ENCODE measurements at places on chromosomes 4 and X.

- no peak for DNase-seq
Observed at GRCh38 chr4:119933606-119934005, 133.0 kb downstream of the MAD2L1 start.

GRCh38 chrX:103258275-103258674, 3.3 kb upstream of the TCEAL8 start:
- DNase-seq: no peak

DNA sequence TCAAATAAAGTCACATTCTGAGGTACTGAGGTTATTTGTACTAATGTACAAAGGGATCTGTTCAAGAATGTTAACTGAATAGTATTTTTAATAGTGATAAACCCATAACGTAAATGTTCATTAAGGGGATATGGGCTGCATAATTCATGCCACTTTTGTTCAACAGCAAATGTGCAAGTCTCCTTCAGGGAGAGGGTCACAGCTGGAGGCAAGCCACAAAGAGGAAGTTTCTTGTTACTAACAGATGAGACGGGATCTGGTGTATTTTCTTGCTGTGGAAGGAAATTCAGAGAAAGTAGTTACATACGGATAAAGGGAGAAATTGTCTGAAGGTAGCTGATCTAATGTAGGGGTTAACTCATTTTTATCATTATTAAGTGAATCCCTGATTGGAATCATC, 10.0 kb downstream of the ZFP42 start:
- no peak for DNase-seq

- DNase-seq: no peak
Observed at GRCh38 chr4:128639541-128640270, 169.8 kb upstream of the JADE1 start.

- DNase-seq: no peak
Observed at GRCh38 chr4:147749811-147750321, 18.0 kb downstream of the ARHGAP10 start.

DNA sequence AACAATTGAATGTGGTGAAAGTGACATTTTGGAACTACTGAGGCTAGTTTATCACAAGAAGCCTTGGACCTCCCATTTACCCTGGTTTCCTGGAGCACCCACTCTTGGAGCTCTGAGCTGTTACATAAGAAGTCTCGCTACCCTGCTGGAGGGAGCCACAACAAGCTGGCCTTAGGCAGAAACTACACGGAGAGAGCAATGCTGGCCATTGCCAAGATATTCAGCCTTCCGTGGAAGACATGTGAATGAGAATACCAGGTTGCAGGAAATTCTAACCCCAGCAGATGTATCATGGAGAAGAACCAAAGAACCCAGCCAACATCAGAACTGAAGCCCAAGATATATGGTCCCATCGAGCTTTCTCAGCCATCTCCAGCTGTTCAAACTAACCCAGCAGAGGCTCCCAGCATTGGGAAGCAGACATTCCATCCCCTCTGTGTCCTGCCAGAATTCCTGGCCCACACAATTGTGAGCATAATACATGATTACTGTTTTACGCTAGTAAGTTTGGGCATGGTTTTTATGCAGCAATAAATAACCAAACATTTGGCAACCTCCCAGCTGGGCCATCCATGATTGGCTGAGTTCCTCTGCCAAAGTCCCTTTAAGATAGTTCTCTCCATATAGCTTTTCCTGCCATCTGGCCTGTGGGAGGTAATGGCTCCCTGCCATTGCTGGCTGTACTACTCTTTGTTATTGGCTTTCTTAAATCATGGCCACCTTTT, 17.9 kb upstream of the PDE5A start:
- DNase-seq: no peak

DNA sequence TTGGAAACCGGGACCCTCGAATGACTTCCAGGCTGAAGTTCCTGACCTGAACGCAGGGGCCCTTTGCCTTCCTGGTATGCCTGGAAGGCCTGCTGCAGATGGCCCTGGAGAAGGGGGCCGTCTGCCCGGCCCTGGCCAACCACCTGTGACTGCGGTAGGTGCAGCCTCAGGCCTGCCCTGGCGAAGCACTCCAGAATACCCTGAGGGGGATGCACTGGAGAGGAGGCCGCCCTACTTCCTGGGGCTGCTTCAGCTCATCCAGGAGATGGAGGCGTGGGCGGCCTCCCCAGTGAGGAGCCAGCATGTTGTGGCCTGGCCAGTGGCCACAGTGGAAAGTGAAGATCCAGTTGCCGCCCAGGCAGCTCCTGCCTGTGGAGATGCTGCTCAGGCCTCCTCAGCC, 26.4 kb upstream of the PNMA3 start:
- DNase-seq: no peak

DNA sequence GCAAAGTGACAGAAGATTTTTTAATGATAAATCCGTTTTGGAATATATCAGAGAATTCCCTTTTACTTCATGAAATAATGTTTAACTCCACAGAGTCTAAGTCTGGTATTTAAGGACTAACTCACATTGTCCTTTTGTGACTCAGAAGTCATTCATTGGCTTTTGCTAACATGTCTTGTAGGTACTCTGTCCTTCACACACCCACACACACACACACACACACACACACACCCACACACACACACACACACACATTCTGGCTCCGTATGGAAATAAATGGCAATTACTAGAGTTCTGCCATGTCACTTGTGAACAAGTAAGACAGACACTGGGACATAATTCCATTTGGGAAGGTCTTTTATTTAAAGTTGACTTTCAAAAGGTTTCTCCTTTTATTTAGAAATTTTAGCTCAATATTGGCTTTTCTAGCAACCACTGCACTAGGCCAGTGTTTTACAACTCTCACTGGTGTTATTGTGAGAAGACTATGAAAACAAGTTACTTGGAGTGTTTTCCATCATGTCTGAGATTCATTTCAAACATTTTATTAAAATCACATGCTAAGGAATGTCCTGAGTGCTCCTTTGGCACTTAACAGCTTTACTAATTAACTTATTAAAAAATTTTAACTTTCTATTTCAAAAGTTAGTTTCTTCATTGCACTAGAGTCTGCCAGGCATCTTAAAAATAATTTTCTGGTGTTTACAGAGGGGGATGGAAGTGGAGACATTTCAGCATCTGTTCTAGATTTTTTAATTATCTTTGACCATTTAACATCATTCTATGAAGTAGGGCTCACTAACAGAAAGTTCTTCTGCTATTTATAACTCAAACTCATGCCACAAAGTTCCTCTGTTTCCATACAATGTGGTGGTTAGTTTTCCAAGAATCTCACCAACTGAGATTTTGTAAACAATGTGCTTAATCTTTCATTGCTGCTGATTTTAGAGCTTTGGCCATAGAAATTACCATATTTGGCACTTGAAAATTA, 240.3 kb upstream of the GPC4 start:
- no peak for DNase-seq

DNA sequence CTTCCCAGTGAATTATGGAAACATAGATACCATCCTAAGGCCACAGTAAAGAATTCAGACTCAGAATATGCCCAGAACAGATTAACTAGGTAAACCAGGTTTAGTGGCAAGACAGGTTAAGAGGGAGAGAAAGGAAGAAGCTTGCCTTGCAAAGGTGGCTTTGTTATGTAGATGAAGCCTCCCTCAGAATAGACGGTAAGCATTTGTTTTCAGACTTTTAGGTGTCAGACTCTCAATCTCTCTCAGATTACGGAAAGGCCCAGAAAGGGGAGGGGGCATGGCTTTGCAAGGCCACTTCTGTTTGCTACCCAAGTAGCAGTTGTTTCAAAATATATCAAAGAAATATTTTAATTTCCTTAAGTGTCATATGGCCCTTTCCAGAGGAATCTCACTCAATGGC, 457.1 kb upstream of the BOD1L1 start:
- no peak for DNase-seq
